ENCODE measurements at places on chromosomes 3 and 15. TPM values are rescaled to one million over a fixed set of nuclear protein-coding genes. Genes with fewer than 3 reads are reported as not detected.

Gene LRRFIP2
- total RNA-seq, result 40.0 TPM

- H3K27ac ChIP-seq, result no peak overlapping the region
- no peaks in the 10 kb centered on the region for H3K36me3 ChIP-seq
- no peak for DNase-seq
- H3K4me1 ChIP-seq, result peaks cover 20% of the 10 kb centered on the region
- no peak overlapping the region for H3K4me3 ChIP-seq
Measured at GRCh38 chr3:193842029-193842798, 249.2 kb downstream of the OPA1 start.

GRCh38 chr15:53218666-53219580 is 428.8 kb upstream of the ONECUT1 start:
- no peak overlapping the region for H3K4me3 ChIP-seq
- no peaks in the 10 kb centered on the region for H3K36me3 ChIP-seq
- H3K4me1 ChIP-seq, result no peaks in the 10 kb centered on the region
- no peaks in the 10 kb centered on the region for H3K27me3 ChIP-seq
- H3K27ac ChIP-seq, result no peak overlapping the region
- no peak for DNase-seq

- peaks cover 6% of the 10 kb centered on the region for H3K36me3 ChIP-seq
- H3K27ac ChIP-seq, result peak overlapping the region; percentile 30
- H3K27me3 ChIP-seq, result no peaks in the 10 kb centered on the region
- peak overlapping the region; percentile 91 for H3K4me3 ChIP-seq
Measured at GRCh38 chr15:45402955-45403877, 24.9 kb upstream of the GATM start.

- H3K4me3 ChIP-seq, result no peak overlapping the region
- no peak overlapping the region for H3K27ac ChIP-seq
- peaks cover 23% of the 10 kb centered on the region for H3K36me3 ChIP-seq
- peaks cover 2% of the 10 kb centered on the region for H3K4me1 ChIP-seq
Measured at GRCh38 chr3:186053954-186054791, 54.7 kb downstream of the ETV5 start.

Data from endothelial cell (in vitro differentiated cells).